ENCODE measurements at places on chromosomes 11 and 22.

GRCh38 chr11:108483163-108483562 is 15.0 kb downstream of the POGLUT3 start:
- DNase-seq, result no peak

- DNase-seq, result no peak
These were observed 4.8 kb downstream of the RPS3 start for GRCh38 chr11:75403983-75404658.

GRCh38 chr11:119515771-119516400 is 92.9 kb upstream of the THY1 start:
- DNase-seq, result no peak

GRCh38 chr11:44305470-44306051 is 4.4 kb downstream of the ALX4 start:
- no peak for DNase-seq

DNA sequence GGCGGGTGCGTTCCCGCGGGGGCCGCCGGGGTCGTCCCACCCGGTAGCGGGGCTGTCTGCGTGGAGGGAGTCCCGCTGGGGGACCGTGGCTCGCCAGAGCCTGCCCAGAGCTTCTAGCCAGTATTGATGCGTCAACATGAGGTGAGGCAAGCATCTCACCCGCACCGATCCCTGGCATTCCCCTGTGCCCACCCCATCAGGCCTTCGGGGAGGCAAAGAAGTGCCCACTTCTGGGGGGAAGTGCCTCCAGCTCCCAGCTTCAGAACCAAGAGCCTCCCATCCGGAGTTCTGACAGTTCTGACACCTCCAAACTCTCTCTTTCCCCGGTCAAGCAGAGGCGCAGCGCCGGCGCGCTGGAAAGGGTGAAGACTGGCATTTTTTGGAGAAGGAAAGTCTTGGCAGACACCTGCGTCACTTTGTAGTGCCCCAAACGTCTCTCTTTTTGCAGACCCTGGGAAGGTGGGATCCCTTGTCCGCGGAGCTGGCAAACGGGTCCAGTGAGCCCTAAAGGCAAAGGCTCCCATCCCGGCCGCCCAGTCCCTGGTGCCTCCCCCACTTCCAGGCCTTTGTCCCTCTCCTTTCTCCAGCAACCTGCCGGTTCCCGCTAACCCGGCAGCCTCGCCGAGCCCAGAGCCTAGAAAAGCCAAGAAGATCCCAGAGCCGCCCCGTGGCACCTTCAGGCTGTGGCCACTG is 3.2 kb upstream of the PAX6 start:
- no peak for DNase-seq

GRCh38 chr22:25110846-25111578 is 88.6 kb upstream of the CRYBB3 start:
- DNase-seq, result peak; percentile 41

DNA sequence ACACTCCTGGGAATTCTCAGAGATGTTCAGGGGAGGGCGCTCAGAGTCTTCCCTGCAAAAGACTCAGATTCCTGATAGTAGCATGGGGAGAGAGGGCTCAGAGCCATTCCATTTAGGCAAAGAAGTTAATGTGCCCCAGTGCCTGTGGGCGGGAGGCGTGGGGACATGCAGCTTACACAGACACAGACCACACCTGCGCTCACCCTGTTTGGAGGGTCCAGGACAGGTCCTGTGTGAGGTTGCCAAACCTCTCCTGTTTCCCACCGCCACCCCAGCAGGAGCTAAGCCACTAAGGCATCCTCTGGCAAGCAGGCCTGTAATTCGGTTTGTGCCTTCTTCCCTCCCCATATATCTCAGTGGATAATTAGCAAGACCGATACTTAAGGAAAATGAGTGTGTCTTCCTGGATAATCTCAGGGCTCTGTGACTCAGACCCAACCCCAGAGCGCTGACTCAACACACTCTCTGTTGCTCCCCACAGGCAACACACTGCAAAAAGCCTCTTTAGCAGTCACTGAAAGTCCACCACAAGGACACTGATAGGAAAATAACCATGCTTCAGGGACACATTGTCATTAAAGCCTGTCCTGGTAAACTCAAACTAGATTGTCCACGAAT is 118.9 kb upstream of the LMO1 start:
- no peak for DNase-seq

DNA sequence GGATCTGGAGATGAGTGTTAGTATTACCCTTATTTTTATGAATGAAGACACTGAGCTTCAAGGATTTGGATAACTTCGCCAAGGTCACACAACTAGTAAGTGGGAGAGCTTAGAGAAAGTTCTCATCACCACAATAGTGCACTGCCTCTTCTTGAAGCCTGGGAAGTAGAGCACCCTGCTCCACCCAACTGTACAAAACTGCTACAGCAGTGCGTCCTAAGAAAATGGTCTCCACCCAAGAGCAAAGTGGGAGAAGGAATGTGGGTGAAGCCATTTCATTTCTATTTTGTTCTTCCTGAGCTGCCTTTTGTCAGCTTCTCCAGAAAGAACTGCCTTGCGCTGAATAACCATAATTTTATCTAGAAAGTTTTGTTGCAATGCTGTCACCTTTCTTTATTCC is 403.9 kb upstream of the FAT3 start:
- no peak for DNase-seq

- DNase-seq, result no peak
These were observed 9.9 kb upstream of the NDUFS8 start for GRCh38 chr11:68020575-68020974.

- no peak for DNase-seq
These were observed 60.4 kb downstream of the RDX start for GRCh38 chr11:110235966-110236365.

DNA sequence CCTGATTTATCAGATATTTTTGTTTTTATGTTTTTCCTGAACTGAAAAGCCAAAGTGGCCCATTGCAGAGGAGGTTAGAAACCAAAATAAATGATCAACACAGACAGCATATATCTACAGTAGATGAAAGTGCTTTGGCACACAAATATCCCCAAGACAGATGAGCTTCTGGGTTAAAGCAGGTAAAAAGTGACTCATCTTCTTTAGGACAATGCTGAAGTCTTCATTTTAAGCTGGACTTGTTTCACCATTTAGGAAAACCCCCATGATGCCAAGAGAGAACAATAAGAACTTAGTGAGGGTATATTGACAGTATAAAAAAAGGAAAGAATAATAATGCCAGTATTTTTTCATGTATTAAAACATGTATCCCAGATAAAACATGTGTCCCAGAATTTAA is 100.8 kb upstream of the OR9G4 start:
- no peak for DNase-seq

- DNase-seq, result no peak
These were observed 634.9 kb upstream of the B3GAT1 start for GRCh38 chr11:135046986-135047385.

GRCh38 chr11:134939905-134940304 is 527.9 kb upstream of the B3GAT1 start:
- DNase-seq, result no peak

DNA sequence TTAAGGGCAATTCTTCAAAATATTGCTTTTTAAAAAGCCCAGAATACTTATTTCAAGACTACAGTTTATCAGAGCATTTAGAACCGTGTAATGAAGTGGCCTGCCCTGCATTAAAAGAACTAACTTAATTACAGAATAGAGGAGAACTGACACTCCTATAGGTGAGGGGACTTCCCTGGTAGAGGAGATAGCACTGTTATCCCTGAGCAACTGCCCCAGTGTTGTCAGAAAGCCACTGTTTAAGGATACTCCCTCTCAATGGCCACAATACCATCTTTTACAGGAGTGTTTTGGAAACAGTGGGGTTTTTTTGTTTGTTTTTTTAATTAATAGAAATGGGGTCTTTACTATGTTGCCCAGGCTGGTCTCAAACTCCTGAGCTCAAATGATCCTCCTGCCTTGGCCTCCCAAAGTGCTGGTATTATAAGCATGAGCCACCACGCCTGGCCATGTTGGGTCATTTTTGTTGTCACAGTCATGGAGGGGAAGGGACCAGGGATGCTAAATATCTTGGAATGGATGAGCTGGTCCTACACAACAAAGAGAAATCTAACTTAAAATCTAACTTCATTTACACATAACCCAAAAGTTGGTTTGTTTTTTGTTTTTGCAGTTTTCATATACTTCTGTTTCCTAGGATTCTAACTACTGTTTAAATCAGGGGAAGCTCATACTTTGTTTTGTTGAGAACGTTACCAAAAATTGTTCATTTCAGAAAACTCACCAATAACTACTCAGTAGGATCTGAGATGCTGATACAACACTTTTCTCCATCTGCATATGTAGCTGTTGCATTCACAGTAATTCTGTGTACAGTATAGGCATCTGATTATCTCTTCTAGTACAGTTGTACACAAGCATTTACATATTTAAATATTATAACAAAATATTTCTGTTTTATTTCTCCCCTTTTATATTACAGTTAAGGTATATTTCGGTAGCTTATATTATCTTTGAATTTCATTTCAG is 8.1 kb downstream of the RPL27A start:
- DNase-seq, result no peak

- DNase-seq, result no peak
These were observed 14.6 kb downstream of the PPME1 start for GRCh38 chr11:74185695-74186094.

DNA sequence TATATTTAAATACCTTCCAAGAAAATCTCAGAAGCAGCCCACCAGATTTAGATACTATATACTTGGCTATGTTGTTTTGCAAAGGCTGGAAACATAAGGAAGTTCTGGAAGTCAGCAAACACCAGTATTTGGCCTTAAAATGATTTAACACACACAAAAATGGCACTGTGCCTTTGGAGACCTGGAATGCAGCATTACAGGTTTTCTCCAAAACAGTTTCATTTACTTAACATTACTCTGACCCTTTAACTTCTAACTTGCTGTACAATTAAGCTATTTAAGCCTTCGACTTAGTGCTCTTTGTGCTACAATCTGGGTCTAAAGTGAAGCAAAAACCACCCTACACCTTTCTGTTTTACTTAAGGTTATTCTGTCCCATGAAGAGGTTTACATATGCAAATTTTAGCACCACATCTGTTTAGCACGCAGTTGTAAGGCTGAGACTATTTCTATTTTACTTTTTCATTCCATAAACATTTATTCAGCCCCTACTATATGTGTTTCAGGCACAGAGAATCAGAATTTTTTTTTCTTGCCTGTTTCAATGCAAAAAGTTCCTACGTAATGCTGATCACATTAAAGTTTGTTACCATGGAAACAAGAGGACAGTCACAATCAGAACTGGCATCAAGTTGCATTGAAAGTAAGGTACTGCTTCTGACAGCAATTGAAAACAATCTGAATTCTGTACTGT is 70.3 kb downstream of the MAML2 start:
- no peak for DNase-seq

- DNase-seq, result no peak
These were observed 24.3 kb upstream of the CCDC34 start for GRCh38 chr11:27387362-27387761.

- DNase-seq, result peak; percentile 59
These were observed 6.3 kb upstream of the ADAMTS8 start for GRCh38 chr11:130434521-130435223.

DNA sequence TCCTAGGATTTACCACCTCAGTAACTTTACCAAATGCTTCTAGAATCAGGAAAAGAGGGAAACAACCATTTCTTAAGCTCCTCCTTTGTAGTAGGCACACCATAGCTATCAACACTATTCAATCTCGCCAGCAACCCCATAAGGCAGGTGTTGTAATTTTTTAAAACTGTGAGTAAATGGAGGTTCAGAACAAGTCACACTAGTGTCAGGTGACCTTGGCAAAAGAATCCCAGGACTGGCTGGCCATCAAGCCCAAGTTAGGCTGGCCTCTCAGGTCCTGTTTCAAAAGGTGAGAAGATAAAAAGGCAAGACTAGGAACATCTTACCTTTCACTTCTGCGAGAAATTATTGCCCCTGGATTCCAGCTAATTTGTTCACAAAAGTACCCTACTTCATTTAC is 713 bp downstream of the TOP3B start:
- DNase-seq, result no peak

DNA sequence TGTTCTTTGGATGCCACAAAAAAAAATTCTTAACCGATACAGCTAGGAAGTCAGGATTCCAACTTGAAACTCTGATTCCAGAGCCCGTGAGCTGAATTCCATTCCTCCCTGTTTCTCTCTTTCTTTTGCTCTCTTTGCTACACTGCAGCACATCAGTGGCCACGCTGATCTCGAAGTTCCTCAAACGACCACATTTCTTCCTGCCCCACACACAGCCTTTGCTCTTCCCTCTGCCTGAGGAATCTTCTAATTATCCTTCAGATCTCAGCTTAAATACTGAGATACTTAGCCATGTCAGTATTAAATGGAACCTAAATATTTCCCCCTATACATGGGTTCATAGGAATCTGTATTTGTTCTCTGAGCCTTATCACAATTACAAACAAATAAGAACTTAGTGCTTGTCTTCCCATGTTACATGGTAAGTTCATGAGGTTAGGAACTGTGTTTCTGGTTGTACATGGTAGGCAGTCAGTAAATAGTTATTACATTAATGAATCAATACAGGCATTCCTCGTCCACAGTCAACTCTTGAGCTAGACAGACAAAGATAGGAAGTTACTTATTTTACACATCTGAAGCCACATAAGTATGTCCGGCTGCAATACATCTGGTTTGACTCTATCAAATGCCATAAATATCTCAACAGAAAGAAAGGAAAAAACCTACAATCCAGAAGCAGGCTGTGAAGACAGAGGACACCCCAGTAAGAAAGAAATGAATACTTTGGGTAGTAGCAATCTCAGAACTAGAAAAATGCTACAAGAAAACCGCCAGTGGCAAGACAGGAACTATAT is 86.6 kb downstream of the MAML2 start:
- DNase-seq, result no peak

GRCh38 chr11:10443152-10443551 is 11.9 kb upstream of the AMPD3 start:
- no peak for DNase-seq

GRCh38 chr11:123173040-123173855 is 21.8 kb downstream of the CLMP start:
- DNase-seq, result no peak

DNA sequence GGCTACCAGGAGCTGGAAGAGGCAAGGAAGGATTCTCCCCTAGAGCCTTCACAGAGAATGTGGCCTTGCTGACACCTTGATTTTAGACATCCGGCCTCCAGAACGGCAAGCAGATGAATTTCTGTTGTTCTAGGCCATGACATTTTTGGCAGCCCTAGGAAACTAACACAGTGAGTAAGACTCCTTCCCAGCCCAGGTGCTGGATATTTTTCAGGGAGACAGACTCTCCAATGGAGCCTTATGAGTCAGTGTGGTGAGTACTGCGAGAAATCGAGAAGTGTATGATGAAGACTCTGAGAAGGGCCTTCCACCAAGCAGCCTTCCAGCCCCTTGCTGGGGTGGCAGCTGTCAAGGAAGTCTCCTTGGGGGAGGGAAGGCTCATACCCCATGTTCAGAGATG is 114.4 kb downstream of the OSBP2 start:
- DNase-seq, result no peak
